ENCODE measurements at places on chromosomes 5 and 9. TPM values are rescaled to one million over a fixed set of nuclear protein-coding genes. Genes with fewer than 3 reads are reported as not detected.

- H3K27ac ChIP-seq, result no peak overlapping the region
- no peaks in the 10 kb centered on the region for H3K27me3 ChIP-seq
- no peak for DNase-seq
- H3K4me3 ChIP-seq, result no peak overlapping the region
- H3K4me1 ChIP-seq, result no peaks in the 10 kb centered on the region
- no peaks in the 10 kb centered on the region for H3K36me3 ChIP-seq
Observed at GRCh38 chr5:17373406-17373805, 124.6 kb upstream of the TAF11L2 start.

The HDHD3 gene
- total RNA-seq, result 67.7 TPM

- no peaks in the 10 kb centered on the region for H3K36me3 ChIP-seq
- no peaks in the 10 kb centered on the region for H3K4me1 ChIP-seq
- no peak overlapping the region for H3K27ac ChIP-seq
- no peak overlapping the region for H3K4me3 ChIP-seq
Observed at GRCh38 chr9:22316645-22317044, 130.0 kb upstream of the DMRTA1 start.

The LRRC70 gene
- total RNA-seq, result 15.3 TPM

The DRD1 gene
- total RNA-seq, result not detected

DNA sequence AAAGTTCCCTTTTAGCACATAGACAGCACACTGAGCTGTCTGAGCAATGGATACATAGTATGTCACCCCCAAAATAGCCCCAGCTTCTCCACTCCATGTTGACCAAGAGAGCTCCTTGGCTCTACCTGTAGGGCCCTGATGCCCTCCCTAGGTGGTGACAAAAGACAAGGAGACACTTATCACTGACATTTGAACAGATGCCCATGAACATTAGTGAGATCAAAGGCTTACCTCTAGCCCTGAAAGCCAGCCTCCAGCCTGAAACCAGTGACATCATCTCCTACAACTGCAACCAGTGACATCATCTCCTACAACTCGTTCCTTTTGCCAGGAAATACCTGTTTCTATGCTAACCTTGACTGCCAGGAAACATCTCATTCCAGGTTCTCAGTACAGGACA is 122.7 kb downstream of the FSTL4 start:
- H3K36me3 ChIP-seq, result no peaks in the 10 kb centered on the region
- no peaks in the 10 kb centered on the region for H3K4me1 ChIP-seq
- H3K27me3 ChIP-seq, result no peaks in the 10 kb centered on the region
- no peak overlapping the region for H3K27ac ChIP-seq

The ENTPD2 gene
- total RNA-seq, result 0.22 TPM
